ENCODE measurements at places on chromosomes 5 and 9.

DNA sequence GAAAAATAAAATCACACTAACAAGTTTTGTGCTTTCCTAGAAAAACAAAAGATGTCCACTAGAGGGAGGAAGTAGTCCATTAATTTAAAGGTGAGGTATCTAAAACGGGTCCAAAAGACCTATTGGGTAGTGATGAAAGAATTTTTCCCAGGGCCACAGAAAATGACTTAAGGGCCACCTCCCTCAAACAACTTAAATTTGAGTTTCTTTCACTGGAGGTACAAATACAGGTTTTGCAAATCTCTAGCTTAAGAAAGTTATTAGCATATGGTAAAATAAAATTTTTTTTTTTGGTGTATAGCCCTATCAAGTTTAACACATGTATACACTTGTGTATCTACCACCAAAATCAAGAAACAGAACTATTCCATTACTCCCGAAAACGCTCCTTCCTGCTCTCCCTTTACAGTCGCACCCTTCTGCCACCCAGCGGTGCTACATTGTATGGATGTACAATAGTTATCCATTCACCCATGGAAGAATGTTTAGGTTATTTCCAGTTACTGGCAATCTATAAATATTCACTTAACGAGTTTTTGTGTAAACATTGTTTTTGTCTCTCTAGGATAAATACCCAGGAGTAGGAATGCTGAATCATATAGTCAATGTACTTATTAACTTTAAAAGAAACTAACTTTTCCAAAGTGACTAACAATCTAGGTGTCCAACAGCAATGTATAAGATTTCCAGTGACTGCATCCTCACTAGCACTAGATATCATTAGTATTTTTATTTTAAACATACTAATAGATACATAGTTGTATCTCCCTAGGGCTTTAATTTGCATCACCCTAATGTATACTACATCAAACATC, 21.9 kb downstream of the DEPDC1B start:
- DNase-seq: peak; percentile 53

- DNase-seq: peak; percentile 54
Observed at GRCh38 chr5:177402271-177403043, 2.0 kb upstream of the PFN3 start.

GRCh38 chr9:19130436-19130835, 3.1 kb upstream of the PLIN2 start:
- DNase-seq: no peak

GRCh38 chr5:54632131-54632701, 114.7 kb downstream of the SNX18 start:
- peak; percentile 23 for DNase-seq

DNA sequence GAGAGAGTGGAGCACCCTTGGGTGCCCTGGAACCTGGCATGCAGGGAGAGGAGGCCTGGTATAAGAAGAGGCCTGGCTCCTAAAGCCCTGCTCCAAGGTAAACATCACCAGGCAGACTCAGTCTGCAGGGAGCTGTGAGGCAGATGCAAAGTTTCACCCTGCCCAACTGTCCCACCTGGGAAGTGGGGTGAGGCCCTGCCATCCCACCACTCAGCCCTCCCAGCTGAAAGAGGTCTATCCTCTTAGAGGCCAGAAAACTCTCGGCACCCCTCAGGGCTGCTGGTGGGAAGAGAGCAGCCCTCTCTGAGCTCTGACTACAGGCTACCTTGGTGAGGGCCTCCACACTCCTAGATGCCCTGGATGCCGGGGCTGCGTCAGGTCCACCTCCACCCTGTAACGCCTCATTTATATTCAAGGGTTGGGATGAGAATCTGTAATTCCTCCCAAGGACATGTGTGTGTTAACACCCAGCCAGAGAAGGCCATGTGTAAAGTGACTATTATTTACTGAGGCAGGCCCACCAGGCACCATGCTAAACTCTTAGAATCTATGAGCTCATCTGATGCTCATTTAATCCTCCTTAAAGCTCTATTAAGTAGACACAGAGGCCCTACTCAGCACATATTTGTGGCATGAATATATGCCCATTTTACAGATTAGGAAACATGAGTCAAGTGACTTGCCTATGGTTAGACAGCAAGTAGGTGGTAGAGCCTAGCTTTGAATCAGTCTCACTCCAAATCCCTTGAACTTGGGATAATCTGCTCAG, 205.9 kb downstream of the FSTL4 start:
- no peak for DNase-seq

DNA sequence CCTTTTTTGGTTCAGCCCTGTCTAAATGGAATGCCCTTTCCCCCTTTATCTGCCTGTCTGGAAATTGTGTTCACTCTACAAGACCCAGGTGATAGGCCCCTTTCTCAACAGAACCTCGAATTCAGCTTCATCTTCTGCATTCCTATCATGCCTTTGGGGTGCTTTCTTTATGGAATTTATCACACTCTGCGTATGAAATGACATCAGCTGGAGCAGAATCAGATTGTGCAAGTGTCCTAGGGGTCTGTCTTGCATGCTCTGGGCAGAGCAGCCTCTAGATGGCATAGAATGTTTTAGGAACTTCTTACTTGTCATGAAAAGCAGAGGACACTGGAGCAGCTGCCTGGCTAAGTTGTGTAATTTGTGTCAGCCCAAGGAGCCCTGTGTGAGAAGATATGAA, 84.9 kb downstream of the ISL1 start:
- DNase-seq: no peak

DNA sequence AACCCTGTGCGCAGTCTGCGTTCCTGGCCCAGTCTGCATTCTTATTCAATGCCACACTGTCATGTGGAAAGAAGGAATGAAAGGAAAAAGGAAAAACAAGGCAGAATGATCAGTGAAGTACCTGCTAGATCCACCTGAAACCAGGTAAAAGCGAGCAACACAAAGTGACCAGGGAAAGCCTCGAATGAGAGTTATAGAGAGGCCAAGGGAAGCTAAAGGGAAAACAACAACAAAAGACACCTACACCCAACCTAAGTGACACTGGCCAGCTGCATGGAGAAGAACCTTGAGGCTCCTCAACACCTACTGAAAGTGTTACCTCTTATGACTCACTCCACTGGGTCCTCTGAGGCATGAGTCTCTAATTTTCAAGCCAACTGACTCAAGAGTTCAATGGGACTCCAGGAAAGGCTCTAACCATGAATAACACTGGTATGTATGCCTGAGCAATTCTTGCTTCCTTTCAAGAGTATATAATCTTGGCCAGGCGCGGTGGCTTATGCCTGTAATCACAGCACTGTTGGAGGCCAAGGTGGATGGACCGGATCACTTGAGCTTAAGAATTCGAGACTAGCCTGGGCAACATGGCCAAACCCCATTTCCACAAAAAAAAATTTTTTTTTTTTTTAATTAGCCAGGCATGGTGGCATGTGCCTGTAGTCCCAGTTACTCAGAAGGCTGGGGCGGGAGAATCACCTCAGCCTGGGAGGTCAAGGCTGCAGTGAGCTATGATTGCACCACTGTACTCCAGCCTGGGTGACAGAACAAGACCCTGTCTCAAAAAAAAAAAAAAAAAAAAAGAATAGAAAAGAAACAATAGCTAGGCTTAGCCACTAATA, 29.0 kb downstream of the MTMR12 start:
- DNase-seq: no peak

DNA sequence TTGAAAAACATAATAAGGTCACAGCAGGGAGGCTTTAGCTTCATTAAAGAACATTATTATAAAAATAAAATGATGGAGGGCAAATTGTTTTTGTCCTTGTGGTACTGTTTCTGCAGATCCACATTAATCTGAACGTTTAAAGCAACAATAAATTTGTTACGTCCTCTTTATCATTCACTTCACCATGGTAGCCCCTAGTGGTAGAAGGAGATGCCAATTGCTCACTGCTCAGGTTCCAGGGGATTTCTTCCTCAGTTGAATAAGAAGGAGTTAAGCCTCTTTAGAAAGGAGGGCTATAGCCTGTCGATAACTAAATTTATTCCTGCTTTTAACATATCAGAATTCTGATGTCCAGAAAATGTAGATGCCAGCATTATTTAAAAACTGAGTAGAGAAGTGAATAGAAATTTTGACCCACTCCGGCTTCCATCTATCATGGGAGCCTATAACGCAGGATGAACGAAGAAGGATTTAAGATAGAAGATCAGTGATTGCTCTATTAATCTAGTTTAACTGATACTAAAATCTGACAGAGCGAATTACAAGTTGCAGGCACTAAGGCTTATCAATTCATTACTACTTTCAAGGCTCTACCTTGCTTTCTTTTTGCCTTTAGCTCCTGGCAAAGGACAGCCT, 692.3 kb downstream of the PTPRD start:
- no peak for DNase-seq

- DNase-seq: no peak
Observed at GRCh38 chr5:159359408-159359807, 29.1 kb upstream of the IL12B start.

GRCh38 chr9:28073270-28073669, 500.0 kb upstream of the C9orf72 start:
- peak; percentile 38 for DNase-seq

GRCh38 chr5:146410272-146410671, 36.9 kb upstream of the TCERG1 start:
- DNase-seq: no peak

- DNase-seq: no peak
Observed at GRCh38 chr5:177094224-177095087, 7.7 kb downstream of the FGFR4 start.

DNA sequence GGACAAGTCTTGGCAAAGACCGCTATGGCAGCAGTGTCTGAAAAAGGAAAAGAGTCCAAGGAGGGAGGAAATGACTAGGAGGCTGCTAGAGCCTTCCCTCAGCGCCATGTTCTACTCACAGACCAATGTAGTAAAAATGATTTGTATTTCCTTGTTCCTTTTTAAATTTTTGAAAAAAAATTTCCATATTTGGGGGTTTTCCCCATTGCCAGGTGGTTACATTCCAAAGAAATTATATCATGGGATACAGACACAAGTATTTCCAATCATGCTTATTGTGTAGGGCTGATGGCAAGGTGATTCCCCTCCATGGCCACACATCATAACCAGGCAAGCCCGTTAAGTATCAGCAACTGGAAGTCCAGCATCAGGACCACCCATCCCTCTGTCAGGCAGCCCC, 138.2 kb downstream of the PIP5K1B start:
- no peak for DNase-seq

- no peak for DNase-seq
Observed at GRCh38 chr9:37295796-37296195, 126.7 kb upstream of the GRHPR start.

GRCh38 chr5:170012622-170013021, 32.3 kb upstream of the INSYN2B start:
- DNase-seq: no peak

- DNase-seq: no peak
Observed at GRCh38 chr9:135228345-135228982, 141.0 kb downstream of the OLFM1 start.

DNA sequence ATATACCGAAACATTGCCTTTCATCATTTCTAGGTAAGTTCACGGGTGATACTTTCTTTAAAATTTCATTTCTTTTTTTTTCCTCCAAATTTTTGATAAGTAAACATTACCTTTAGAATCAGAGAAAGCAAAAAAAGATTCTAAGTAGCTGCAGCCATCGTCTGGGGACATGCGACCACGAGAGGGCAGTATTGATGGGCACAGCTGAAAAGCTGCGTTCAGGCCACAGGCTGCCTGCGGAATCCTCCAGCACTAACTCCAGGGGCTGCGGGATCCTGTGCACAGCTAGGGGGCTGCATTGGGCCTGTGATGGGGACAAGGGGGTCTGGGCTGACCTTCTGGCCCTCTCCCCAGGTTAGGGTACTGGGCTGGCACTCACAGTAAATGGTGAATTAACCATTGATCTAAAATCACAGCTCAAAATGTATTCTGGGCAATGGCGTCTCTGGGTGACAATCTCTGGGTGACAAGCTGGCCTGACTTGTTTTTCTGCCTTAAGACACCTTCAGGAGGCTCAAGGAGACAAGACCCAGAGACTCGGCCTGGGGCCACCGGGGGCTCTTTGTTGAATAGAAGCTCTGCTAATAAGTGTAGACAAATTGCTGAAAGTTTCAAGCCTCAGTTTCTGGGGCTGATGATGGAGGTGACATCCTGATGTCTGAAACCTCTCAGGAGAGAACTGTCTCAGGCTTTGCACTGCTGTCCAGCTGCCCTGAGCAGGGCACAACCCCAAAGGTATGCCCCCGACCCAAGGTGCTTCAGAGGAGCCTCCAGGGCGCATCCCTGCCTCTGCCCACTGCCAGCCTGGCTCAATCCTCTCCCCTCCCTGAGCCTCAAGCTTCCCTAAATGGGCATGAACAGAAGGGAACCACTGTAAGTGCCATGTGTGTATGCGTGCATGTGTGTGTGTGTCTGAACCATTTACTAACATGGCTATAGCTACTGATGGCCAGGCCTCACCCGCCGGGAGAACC, 44.3 kb upstream of the SARDH start:
- DNase-seq: peak; percentile 90

GRCh38 chr9:91751922-91752321, 198.1 kb downstream of the ROR2 start:
- peak; percentile 72 for DNase-seq

GRCh38 chr9:110103257-110103656, 104.7 kb downstream of the C9orf152 start:
- no peak for DNase-seq

GRCh38 chr5:39138892-39139291, 64.7 kb upstream of the RICTOR start:
- peak; percentile 55 for DNase-seq

GRCh38 chr5:90956511-90957097, 398.0 kb downstream of the ADGRV1 start:
- no peak for DNase-seq

- no peak for DNase-seq
Observed at GRCh38 chr5:111083323-111083722, 8.8 kb upstream of the WDR36 start.

DNA sequence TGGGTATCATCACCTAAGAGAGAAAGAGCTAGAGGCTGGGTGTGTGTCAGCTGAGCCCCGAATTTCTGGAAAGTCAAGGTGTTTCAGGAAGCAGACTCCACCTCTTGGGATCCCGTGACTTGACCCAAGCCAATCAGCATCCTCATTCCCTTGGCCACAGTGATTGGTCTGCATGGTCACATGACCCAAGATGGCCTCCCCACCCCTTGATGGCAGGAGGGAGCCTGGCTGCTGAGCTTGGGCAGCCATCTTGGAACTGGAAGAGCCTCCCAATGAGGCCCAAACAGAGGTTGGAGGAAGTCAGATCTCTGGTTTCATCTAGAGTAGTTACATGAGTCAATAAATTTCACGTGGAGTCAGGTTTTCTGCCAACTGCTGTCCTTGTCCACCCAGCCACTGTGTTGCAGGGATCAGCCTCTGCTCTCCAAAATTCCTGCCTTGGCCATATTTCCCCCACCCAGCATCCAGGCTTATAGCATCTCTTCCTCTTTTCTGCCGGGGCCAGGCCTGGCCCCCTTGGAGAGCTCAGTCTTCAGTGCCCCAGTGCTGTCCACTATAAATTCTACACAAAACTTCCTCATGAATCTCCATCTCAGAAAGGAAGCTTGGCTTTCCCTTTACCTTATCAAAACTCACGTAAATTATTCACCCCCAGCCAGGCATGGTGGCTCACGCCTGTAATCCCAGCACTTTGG, 17.2 kb upstream of the SUSD3 start:
- no peak for DNase-seq

Data from GM03348 (cell line).